ENCODE measurements at places on chromosomes 1 and 21. TPM values are rescaled to one million over a fixed set of nuclear protein-coding genes. Genes with fewer than 3 reads are reported as not detected.
A peak's percentile ranks its signal among the peaks of the same experiment; 100 is the strongest.

- DNase-seq = no peak
These were observed 1.4 kb downstream of the B3GALNT2 start for GRCh38 chr1:235502601-235503402.

Gene KAZN
- 0.58 TPM for total RNA-seq

- no peak for DNase-seq
These were observed 66.2 kb downstream of the SGIP1 start for GRCh38 chr1:66599899-66600737.

Gene CHI3L2
- total RNA-seq = 10.6 TPM

DNA sequence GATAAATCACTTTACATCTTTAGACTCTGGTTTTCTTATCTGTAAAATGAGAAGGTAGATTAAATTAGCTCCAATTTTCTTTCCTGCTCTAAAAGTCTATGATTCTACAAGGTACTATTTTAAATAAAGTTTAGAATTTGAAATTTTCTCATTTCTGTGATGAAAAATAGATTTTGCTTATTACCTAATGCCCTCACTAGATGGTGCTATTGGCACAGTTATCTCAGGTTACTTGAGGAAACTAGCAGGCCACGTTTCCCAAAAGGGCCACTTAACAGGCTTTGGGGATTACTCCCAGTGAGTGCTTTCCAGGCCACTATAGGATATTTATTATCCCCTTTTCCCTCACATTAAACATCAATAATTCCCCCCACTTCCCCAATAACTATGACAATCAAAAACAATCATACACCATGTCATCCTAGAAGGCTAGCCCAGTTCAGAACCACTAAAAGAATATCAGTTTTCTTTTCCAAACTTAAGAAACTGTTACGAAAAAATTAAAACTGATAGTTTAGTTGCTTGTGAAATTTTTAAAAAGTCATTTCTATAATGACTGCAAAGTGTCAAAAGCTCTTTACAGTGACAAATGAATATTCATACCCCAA, 30.6 kb downstream of the OMA1 start:
- peak; percentile 18 for DNase-seq

GRCh38 chr1:154443274-154444013, 38.3 kb downstream of the IL6R start:
- no peak for DNase-seq

DNA sequence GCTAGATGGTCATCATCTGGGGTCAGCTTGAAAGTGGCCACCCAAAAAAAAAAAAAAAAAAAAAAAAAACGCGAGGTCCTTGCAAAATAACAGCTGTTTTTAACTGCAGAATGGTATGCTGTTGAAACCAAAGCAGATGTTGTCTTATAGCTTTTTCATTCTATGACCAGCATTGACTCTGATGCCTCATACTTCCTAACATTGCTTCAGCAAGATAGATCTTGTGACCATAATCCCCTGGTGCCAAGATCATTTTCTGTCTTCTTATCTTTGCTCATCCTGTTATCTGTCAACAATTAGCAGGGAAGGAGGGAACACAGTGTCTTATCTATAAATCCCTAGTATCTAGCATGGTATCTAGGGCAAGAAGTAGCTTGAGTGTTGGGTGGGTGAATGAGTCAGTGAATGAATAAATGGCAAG, 181.5 kb downstream of the PLPP3 start:
- no peak for DNase-seq

Gene FMO2
- total RNA-seq = not detected

- DNase-seq = no peak
These were observed 32.6 kb downstream of the GPR52 start for GRCh38 chr1:174480324-174480723.

DNA sequence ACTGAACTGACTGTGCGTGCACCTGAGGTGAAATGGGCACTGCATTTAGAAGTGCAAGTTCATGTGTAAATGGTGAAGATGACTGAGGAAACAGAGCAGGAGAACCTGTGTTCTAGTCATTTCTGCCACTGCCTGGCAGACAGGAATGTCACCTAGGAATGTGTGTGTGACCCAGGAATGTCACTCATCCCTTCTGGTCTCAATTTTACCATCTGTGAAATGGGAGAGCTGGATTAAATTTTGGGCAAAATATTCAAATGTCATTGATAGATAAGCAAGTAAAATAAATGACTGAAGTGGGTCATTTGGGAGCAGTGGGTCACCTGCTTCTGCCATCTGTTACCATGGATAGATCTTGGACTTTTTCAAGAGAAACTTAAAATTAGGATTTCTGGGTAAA, 42.2 kb downstream of the SLC35F3 start:
- no peak for DNase-seq

Gene FAM163A
- total RNA-seq = not detected

- DNase-seq = no peak
These were observed 33.3 kb downstream of the COQ8A start for GRCh38 chr1:226973371-226973897.

GRCh38 chr21:45110873-45111624, 36.7 kb downstream of the ADARB1 start:
- no peak for DNase-seq

Gene ACBD6
- total RNA-seq = 59.8 TPM

GRCh38 chr1:168932539-168932938, 174.0 kb upstream of the ATP1B1 start:
- DNase-seq = no peak

DNA sequence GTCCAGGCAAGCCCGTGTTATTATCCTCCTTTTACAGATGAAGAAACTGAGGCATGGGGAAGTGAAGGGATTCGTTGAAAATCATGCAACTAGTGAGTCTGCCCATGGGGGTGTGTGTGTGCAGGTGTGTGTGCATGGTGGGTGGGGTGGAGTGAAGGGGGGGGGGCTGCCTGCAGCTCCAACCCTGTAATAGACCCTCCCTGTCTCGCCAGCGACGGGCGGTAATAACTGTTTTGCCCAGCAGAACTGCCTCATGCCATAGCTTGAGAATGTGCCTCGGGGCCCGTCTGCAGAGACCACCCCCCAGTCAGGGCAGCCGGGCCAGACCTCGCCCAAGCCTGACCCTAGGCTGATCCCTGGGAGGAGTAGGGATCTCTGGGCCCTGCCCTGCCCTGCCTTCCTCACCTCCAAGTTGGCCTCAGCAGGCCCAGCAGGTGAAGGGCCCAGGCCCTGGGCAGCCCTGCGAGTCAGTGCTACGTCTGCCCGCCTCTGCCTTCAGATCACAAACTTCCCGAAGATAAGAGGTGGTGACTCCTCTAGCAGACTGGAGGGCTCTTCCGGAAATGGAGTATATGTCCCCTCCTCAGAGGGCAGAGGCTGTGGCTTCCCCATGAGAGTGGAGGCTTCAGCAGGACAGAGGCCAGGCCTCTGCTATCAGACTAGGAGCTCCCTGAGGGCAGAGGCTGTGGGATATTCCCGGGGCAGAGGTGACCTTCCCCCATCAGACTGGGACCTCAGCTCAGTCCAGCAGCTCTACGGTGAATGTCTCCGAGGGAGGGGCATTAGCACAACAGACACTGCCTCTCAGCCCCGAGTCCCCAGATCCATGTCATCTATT, 15.7 kb upstream of the EPHA2 start:
- DNase-seq = no peak

DNA sequence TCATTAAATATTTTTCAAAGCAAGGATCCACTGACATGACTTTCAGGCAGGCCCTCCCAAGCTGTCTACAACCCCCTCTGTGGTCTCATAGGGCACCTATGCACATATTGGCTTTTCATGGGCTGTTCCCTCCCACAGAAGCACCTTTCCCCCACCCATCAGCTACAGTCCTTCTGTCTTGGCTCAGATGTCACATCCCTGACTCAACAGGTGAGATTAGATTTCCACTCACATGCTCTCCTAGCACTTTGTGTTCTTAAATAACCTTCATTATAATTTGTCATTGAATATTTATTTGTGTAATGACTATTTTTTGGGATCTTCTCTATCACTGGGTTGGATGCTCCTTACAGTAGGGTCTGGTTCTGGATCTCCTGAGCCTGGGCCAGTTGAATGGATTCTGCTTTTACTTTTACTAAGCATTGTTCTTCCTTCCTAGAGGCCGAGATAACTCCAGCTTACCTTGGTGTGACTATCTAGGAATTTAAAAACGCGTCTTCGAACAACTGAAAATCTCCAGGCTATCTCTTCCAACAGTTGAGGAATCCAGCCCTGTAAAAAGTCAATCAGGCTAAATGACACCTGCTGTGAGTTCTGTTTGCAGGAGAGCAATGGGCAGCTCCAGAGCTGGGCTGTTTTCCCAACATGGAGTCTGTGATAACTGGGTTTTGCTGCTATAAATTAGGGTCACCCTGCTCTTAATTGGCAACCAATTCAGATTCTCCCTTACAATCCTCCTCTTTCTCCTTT, 16.2 kb downstream of the ROR1 start:
- no peak for DNase-seq
